ENCODE measurements at places on chromosomes 7 and 10.
A peak's percentile ranks its signal among the peaks of the same experiment; 100 is the strongest.

DNA sequence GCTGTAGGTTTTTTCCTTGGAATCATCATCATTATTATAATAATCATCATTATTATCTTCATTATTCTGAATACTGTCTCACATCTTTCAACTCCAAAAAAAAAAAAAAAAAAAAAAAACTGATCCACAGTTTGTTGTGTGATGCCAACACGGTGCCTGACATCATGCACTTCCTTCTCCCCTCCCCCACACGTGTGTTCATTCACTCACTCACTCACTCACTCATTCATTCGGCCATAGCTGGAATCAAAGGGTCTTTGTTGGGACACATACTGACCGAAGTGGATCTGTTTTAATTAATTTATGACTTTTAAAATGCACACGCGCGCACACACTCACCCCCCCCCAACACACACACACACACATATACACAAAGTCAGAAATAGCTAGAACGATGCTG is 177.8 kb downstream of the PIP4K2A start:
- no peak for DNase-seq

DNA sequence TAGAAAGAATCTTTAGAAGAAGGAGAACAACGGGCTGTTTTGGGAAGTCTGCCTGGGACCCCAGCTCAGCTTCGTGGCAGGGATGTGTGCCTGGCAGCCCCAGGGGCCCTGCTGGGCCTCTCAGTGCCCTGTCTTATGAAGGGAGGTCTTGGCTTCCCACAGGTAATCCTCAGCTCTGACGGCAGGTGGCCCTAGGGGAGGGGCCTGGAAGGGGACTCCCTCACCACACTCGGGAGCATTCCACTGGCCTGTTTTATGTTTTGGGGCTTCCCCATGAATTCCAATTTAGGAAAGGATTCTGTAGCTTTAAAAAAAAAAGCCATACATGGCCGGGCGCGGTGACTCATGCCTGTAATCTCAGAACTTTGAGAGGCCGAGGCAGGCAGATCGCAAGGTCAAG is 3.0 kb upstream of the DMBT1 start:
- DNase-seq: no peak

DNA sequence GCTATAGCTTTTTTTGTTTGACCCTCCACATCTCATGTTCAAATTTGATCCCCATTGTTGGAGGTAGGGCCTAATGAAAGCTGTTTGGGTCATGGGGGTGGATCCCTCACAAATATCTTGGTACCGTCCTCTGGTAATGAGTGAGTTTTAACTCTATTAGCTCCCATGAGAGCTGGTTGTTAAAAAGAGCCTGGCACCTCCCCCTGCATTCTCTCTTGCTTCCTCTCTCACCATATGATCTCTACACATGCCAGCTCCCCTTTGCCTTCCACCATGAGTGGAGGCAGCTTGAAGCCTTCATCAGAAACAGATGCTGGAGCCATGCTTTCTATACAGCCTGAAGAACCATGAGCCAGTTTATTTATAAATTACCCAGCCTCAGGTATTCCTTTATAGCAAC is 43.0 kb upstream of the IMMP2L start:
- no peak for DNase-seq

- DNase-seq: no peak
These were observed 70.8 kb downstream of the CREB5 start for GRCh38 chr7:28483112-28483511.

DNA sequence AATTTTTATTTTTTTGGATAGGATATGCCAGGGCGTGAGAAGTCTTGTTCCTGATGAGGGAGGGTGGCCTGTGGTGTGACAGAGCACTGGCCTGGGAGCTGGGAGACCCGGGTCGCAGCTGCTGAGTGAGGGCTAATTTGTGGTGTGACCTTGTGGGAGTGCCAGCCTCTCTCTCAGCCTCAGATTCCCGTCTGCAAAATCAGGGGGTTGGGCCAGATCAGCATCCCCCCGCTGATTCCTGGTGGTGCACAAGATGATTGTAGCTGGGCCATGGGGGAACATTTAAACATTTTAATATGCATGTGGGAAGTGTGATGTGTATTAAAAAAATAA is 14.9 kb downstream of the TSPAN15 start:
- no peak for DNase-seq

GRCh38 chr7:77975672-77976480 is 177.3 kb downstream of the PHTF2 start:
- DNase-seq: no peak

- no peak for DNase-seq
These were observed 322.1 kb upstream of the RNF32 start for GRCh38 chr7:156318426-156318825.

GRCh38 chr10:84517554-84517953 is 189.2 kb downstream of the CCSER2 start:
- DNase-seq: no peak

GRCh38 chr10:36578306-36578705 is 547.1 kb upstream of the ANKRD30A start:
- DNase-seq: no peak

DNA sequence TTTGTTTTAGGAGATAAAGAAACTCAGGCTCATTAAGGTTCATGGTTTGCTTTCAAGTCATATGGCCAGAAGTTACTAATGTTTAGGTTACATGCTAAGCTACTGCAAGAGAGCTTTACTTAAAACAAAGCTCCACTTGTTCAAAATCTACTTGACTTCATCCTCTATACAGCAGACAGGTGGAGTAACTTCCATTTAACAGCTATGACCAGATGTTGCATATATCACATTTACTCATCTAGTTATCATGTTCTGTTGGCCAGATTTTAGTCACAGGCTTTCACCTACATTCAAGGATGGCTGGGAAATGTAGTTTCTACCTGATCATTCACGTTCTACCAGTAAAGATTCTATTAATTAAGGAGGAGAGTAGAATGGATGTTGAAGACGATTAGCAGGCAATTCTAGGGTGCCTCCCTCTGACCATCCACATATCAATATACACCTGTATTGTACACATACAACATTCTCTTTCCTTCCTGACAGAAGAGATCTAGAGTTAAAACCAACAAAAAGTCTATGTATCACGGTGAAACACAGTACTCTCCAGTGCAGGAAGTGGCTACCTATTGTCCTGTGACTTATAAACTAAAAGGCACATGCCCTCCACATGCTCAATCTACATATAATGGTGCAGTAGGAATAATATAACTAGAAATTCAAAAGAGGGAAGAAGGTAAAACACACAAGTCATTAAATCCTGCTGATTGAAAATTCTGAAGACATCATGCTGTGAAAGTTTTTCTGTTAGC is 488.0 kb downstream of the MDFIC start:
- DNase-seq: no peak

GRCh38 chr7:70698219-70698832 is 433.6 kb upstream of the GALNT17 start:
- DNase-seq: peak; percentile 22

GRCh38 chr7:40200791-40201190 is 66.0 kb downstream of the SUGCT start:
- DNase-seq: no peak

DNA sequence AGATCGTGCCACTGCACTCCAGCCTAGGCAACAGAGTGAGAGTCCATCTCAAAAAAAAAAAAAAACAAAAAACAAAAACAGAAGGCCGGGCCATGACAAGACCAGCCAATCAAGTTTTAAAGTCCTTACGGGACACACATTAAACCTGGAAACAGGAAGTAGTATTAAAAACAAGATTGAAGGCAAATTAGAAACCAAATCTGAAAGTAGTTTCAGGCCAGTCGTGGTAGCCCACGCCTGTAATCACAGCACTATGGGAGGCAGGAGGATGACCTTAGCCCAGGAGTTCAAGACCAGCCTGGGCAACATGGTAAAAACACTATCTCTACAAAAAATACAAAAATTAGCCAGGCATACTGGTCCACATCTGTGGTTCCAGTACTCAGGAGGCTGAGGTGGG is 18.1 kb downstream of the PSAP start:
- no peak for DNase-seq
